ENCODE measurements at places on chromosomes 6 and 20.

DNA sequence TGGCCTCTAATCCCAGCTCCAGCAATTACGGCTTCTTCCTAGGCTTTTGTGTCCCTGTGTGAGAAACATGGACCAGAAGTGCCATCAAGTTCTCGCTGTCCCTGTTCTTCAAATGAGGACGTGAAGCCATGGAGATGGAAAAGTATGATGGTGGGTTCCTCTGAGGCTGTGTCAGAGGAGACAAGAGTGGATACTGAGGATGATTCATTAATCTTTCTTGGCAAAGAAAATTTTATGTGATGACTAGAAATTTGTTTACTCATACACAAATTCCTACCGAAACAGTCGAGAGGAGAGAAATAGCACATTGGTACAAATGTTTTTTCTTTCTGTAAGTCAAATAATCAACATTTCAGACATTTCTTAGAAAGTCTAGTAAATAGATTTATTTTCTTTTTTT, 35.0 kb upstream of the PNRC1 start:
- DNase-seq = no peak

GRCh38 chr6:124955108-124955856, 7.0 kb upstream of the RNF217 start:
- no peak for DNase-seq

- no peak for DNase-seq
Observed at GRCh38 chr6:10190042-10190441, 224.8 kb downstream of the TFAP2A start.

DNA sequence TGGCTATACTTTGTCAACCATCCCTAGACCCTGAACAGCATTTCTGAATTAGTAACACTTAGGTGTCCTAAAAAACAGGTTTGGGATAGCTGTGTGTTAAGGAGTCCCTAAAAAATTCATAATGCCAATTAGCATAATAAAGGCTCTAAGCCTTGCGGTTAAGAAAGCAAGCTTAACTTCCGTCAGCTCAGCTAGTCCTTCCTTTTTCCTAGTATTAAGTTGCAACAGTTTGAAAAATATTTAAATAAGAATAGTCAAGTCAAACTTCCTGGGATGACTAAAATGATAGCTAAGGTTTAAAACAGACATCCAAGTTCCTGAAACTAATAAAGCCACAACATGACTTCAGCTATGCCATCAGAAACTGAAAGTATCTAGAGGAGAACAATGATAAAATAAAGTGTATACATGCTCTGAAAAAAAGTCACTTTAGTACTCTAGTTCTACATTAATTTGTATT, 3.5 kb downstream of the AKIRIN2 start:
- no peak for DNase-seq

DNA sequence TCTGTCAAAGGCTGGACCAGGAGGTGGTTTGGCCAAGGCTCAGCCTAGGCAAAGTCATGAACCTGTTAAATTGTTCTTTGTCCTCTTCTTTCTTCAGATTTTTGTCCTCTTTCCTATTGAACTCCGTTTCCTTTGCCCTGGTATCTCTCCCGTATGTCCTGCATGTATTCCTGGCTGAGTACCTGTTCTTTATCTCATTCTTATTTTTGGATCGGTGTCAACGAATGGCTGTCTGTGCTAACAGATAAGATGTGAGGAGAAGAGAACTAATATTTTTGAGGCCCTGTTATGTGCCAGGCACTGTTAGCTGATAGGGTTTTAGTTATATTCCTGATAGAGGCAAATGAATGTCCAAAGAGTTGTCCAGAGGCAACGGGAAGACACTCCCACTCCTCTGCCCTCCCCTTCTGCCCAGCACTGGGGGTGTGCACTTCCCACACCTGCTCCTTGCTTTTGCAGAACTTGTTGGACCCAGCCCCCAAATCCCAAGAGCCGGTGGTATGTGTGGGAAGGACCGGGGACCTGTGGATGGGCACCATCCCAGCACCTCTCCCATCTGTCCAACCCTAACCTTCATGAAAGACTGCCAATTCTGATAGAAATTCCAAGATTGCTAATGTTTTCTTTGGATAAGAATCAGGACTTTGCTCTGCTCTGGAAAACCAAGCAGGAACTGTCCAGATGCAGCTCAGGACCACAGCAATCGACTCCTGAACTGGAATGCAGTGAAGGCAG, 20.6 kb downstream of the MMP24OS start:
- DNase-seq = no peak

DNA sequence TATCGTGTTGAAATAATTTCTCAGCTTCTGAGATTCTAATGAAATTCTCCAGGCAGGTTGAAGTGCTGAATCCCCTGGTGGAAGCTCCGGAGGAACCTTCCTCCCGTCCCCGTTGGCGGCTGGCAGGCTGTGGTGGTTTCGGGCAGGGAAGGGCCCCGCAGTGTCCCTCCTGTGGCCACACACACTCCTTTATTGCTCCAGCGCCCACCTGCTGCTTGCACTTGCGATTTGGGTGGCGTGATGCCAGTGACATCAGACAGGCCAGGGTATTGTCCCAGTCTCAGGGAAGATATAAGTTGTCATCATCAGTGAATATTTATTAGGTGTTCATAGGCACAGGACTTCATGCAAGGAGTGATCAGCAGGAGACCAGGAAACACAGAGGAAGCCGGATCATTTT, 530.4 kb downstream of the QKI start:
- DNase-seq = no peak

- DNase-seq = no peak
Observed at GRCh38 chr20:44085616-44086434, 101.2 kb downstream of the JPH2 start.

- no peak for DNase-seq
Observed at GRCh38 chr6:39530201-39530759, 194.9 kb downstream of the KIF6 start.

DNA sequence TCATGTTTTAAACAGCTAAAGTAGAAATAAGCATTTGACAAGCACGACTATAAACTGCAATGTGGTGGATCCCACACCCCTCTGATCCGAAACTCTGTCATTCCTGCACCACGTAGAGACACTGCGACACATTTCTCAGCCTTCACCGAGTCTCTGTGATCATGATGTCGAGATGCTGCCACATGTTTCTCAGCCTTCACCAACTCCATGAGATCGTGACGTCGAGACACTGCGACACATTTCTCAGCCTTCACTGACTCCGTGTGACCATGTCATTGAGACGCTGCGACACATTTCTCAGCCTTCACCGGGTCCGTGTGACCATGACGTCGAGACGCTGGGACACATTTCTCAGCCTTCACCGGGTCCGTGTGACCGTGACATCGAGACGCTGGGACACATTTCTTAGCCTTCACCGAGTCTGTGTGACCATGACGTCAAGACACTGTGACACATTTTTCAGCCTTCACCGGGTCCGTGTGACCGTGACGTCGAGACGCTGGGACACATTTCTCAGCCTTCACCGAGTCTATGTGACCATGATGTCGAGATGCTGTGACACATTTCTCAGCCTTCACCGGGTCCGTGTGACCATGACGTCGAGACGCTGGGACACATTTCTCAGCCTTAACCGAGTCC, 143.0 kb downstream of the TTLL2 start:
- DNase-seq = no peak

DNA sequence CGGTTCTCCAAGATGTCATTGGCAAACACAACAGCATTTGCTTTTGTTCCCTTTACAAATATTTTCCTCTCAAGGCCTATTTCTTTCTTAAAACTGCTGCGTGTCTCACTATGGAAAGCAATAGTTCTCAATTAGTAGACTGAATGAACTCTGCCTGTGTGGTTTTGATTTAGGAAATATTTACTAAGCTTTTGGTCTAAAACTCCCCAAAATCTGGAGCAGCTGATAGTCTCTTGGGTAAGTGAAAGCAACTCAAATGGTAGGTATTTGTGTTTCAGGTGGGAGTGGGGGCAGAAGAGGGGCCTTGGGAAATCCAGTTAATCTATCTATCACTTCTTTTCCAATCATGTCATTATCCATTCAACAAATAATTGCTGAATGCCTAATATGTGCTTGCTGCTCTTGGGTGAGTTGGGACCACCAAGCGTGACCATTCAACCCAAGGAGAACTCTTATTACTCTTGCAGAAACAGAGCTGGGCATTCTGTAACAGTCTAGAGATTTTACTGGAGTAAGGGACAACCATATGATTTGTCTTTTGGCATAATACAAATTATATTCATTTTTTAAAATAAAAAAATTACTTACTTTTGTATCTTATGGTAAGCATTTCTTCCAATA, 33.2 kb upstream of the ADTRP start:
- no peak for DNase-seq

- DNase-seq = no peak
Observed at GRCh38 chr20:50578061-50578777, 68.0 kb downstream of the PTPN1 start.

DNA sequence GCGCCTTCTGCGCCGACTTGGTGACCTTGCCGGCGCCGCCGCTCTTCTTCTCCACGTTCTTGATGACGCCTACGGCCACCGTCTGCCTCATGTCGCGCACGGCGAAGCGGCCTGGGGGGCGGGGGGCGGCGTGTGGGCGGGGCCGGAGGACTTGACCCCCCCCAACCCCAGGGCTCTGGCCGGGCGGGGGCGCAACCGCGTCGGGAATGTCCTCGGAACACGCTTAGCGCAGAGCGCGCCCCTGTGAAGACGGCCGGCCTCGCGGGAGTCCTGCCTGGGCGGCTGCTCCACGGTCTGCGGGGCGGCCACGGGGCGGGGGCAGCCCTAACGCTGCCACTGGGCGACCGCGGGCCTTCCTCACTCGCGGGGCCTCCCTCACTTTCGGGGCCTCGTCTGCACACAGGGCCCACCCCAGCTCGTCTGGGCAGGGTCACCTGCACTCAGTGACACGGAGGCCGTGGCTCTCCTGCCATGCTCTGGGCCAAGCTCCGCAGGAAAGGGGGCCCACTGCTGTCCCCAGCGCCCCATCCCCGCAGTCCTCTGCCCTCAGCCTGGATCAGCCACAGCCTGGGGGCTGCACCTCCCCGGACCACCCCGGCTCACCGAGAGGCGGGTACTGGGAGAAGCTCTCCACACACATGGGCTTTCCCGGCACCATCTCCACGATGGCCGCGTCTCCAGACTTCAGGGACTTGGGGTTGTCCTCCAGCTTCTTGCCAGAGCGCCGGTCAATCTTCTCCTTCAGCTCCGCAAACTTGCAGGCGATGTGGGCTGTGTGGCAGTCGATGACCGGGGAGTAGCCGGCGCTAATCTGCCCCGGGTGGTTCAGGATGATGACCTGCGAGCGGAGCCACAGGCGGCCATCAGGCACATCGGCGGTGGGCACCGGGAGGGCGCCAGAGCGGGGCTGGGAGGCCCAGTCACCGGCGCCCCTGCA, 10.3 kb downstream of the EEF1A2 start:
- no peak for DNase-seq

GRCh38 chr6:6781172-6781872, 192.8 kb downstream of the LY86 start:
- DNase-seq = no peak

- DNase-seq = no peak
Observed at GRCh38 chr20:50425076-50425475, 85.1 kb upstream of the PTPN1 start.

GRCh38 chr20:38209736-38210405, 44.8 kb upstream of the TGM2 start:
- DNase-seq = no peak

DNA sequence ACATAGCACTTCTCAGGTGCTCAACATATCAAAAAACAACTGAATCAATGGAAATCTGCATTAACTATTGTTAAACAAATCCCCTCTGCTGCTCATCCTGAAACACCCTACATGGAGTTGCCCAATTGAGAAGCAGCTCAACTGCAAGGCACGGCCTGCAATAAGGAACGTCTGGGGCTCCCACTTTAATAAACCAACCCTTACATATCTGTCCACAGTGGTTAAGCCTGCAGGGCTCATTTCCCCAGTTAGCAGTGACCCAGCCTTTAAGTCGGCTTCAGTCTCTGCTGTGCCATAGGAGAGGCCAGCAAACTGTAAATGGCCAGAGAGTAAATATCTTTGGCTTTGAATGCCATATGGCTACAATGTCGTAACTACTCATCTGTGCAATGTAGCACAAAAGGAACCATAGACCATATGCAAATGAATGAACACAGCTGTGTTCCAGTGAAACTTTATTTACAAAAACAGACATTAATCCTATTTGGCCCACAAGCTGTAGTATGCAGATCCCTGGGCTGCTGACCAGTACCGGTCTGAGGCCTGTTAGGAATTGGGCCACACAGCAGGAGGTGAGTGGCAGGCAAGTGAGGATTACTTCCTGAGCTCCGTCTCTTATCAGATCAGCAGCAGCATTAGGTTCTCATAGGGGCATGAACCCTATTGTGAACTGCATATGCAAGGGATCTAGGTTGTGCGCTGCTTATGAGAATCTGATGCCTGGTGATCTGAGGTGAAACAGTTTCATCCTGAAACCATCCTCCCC, 522.7 kb upstream of the CDH4 start:
- DNase-seq = no peak

- DNase-seq = no peak
Observed at GRCh38 chr6:103983860-103984259, 875.9 kb downstream of the HACE1 start.

DNA sequence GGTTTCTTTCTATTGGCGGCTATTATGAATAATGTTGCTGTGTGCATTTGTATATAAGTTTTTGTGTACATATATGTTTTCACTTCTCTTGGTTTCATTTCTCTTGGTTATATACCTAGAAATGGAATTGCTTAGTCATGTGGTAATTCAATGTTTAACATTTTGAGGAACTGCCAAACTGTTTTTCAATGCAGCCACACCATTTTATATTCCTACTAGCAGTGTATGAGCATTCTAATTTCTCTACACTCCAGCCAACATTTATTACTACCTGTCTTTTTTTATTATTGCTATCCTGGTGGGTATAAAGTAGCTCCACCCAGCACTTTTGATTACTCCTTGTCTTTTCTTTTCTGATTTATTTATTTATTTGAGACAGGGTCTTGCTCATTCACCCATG, 54.8 kb downstream of the PHACTR2 start:
- no peak for DNase-seq

DNA sequence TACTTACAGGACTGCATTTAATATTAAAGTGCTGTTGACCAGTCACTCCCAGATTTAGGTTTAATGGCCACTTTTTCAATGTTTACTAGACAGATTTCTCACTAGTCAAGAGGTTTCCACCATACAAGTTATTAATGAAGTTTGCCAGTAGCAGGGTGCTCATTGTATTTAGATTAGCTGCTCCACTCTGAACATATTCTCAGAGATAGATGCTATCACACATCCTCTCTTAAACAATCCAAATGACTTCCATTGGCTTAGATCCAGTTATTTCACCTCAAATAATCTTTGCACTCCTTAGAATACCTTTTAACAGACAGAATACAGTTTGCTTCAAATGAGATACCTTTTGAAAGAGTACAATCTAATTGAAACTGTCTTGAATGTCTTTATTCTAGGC, 276.1 kb downstream of the HDGFL1 start:
- no peak for DNase-seq

- no peak for DNase-seq
Observed at GRCh38 chr20:64112691-64113443, 5.5 kb upstream of the NPBWR2 start.

- no peak for DNase-seq
Observed at GRCh38 chr20:38125157-38126056, 39.7 kb downstream of the TGM2 start.

GRCh38 chr6:119874381-119874780, 524.8 kb upstream of the MAN1A1 start:
- no peak for DNase-seq
